Renal cortex interstitium (tissue), 15 donors: ENCODE measurements at places on chromosomes 13 and 19. TPM values are rescaled to one million over a fixed set of nuclear protein-coding genes. Genes with fewer than 3 reads are reported as not detected.

Gene FFAR3
- 0.17 TPM for polyA plus RNA-seq

Gene FUT1
- polyA plus RNA-seq = 3.3 TPM

Gene BORA
- 9.8 TPM for polyA plus RNA-seq

Gene LRRC25
- polyA plus RNA-seq = 1.6 TPM
